ENCODE measurements at places on chromosomes 7 and 10.

DNA sequence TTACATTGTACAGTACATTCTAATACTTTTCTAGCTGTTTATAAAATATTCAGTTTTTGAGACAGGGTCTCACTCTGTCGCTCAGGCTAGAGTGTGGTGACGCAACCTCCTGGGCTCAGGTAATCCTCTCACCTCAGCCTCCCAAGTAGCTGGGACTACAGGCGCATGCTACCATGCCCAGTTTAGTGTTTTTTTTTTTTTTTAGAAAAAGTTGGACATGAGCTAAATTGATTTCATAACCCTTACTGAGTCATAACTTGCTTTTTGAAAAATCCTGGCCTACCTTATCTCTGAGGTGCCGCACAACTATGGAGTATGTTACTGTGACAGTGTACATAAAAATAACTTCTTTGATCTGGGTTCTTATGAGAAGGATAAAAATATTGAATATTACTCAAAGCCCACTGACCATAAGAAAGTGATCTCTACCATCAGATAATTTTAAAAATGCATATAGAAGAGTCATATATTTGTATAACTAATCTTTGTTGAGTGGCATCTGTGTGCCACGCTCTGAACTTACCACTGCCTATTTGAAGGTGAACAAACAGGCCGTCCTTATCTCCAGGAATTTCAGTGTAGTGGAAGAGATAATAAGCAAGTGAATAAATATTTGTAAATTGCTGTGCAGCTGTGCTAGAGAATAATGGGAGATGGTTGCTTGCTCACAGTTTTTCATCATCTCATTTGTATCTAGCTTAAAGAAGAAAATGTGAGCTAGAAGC lies 73.2 kb downstream of the PPP1R9A start:
- H3K4me1 ChIP-seq: peaks cover 17% of the 10 kb centered on the region
- H3K27ac ChIP-seq: peak overlapping the region; percentile 78
- peak; percentile 72 for DNase-seq
- no peaks in the 10 kb centered on the region for H3K36me3 ChIP-seq

GRCh38 chr10:45151467-45152214 lies 150.9 kb downstream of the ZNF22 start:
- no peak overlapping the region for H3K4me3 ChIP-seq
- no peak overlapping the region for H3K27ac ChIP-seq
- DNase-seq: no peak
- H3K4me1 ChIP-seq: no peaks in the 10 kb centered on the region
- no peaks in the 10 kb centered on the region for H3K36me3 ChIP-seq
- no peaks in the 10 kb centered on the region for H3K27me3 ChIP-seq

DNA sequence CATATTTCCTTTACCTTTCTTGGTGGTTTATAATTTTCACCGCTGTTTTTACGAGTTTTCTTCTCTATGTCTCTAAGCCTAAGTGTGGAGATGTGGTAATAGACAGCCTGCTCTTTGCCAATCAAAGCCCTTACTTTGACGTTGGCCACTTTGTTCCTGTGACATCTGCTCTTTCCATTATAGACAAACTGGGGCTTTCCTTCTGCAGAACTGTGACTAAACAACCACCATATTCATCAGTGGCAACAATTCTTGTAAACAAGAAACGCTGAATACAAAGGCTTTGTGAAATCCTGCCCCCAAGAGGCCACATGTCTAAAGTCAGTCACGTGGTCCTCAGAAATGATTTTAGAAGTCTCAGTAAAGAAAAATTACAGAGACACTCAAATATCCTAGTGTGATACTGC lies 59.6 kb upstream of the CAPZA2 start:
- no peaks in the 10 kb centered on the region for H3K27me3 ChIP-seq
- H3K4me3 ChIP-seq: no peak overlapping the region
- peak overlapping the region; percentile 88 for H3K27ac ChIP-seq
- peaks cover 72% of the 10 kb centered on the region for H3K4me1 ChIP-seq
- H3K36me3 ChIP-seq: no peaks in the 10 kb centered on the region

DNA sequence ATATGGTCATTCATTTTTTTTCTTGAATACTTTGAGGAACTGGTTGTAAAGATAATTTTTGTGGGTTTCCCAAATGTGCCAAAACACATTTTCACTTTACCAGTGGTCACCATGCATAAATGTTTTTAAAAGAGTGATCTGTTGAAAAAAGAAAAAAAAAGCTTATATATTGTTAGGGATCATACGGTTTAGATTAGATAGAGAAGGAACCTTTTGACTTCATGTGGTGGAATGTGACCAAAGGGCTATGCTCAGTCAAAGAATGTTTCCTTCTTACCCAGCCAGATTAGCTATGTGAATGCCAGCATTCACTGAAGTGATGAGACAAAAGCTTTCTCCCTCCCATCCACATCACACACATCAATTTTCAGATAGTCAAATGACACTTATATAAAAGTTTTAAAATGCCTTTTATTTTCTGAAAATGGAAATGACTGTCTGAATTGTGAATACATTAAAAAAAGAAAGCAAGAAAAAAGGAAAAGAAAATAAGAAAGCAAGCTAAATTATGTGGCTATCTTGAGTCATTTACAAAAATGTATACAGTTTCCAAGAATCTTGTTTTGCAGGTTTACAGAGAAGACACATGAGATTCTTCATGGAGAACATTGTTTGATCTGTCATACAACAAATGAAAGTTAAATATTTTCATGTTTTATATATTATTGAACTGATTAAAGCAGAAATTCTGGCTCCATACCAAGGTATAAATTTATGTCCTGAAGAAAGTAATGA lies 8.6 kb upstream of the CPED1 start:
- no peaks in the 10 kb centered on the region for H3K36me3 ChIP-seq
- no peaks in the 10 kb centered on the region for H3K27me3 ChIP-seq
- H3K4me3 ChIP-seq: no peak overlapping the region
- no peak overlapping the region for H3K27ac ChIP-seq
- peak; percentile 7 for DNase-seq

- H3K36me3 ChIP-seq: no peaks in the 10 kb centered on the region
- no peaks in the 10 kb centered on the region for H3K27me3 ChIP-seq
- DNase-seq: no peak
- no peak overlapping the region for H3K4me3 ChIP-seq
- H3K4me1 ChIP-seq: no peaks in the 10 kb centered on the region
- no peak overlapping the region for H3K27ac ChIP-seq
Measured at GRCh38 chr10:123301077-123301857, 147.1 kb downstream of the BUB3 start.

All from Caco-2 (cell line).